Epithelial cell of proximal tubule (primary cell): ENCODE measurements at places on chromosomes 3 and 15. TPM values are rescaled to one million over a fixed set of nuclear protein-coding genes. Genes with fewer than 3 reads are reported as not detected.

SLC15A2 gene
- 0.22 and 0.40 TPM in 2 replicates for total RNA-seq

GRM7 gene
- not detected in 2 replicates for total RNA-seq

DNA sequence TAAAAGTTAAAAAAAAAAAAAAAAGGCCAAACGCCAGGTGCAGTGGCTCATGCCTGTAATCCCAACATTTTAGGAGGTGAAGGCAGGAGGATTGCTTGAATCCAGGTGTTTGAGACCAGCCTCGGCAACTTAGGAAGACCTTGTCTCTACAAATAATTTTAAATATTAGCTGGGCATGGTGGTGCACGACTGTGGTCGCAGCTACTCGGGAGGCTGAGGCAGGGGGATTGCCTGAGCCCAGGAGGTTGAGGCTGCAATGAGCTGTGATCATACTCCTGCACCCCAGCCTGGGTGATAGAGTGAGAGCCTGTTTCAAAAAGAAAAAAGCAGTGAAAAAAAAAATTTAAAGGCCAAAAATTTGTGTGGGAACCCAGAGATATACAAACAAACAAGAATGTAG, 2.7 kb upstream of the DLEC1 start:
- no peak for DNase-seq

DNA sequence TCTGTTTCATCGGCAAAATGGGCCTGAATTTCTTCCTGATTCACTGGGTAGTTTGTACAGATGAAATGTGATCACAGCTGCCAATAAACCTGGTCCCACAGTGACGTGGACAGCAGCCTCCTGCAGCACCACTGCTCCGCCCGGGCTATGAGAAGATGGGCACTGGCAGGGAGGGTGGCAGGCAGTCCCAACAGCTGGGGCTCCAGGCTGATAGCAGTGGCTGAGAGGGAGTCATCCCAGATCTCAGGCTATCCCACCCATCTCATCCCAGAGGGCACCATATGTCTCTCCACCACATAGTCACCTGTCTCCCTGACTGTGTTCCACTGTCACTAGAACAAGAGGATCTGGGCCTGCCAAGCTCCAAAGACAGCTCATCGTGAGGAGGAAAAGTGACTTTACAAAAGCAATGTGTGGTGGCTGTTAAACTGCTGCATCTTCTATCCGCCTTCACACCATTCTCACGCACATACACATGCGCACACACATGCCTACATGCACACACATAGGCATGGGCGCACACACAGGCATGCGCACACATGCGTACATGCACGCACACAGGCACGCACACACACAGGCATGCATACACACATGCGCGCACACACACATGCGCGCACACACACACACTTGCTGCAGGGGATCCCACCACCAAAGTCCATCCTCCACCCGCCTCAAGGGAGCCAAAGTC, 46.2 kb downstream of the RGMA start:
- DNase-seq = no peak

GRCh38 chr3:135784557-135784956, 181.0 kb upstream of the PPP2R3A start:
- DNase-seq = no peak

DNA sequence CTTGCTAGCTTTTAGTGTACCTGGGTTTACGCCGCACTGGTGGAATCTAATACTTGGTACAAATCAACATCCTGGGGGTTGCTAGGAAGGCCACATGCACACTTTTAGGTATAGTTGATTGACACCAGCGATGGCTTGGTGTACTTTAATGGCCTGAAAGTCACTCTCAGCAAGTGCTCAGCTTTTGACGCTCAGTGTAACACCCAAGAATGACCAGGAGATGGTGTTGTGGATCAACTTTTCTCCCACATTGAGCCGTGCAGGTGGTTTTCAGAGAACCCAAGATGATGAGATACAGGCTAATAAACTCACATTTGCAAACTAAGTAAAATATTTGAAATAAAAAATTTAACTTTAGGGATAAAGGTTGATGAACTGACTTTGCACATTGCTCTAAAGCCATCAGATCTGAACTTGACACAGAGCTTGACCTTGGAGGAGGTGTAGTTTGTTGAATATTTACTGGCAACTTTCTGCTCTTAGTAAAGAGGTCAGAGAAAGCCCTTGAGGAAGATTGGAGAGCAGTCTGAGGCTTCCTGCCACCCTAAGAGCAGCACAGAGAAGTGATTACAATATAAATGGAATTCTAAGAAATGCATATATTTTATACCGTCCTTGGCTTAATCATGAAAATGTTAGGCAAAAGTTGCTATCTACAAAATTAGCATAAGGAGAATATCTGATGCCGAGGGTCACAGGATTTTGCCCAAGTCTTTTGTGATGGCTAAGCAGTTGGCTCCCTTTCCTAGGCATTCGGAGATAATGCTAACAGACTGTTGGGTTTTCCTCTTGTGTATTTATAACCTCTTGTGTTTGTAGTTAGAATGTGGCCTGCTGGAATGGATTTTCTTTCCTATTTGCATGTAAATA, 143.4 kb upstream of the RASGRP1 start:
- DNase-seq = no peak

DNA sequence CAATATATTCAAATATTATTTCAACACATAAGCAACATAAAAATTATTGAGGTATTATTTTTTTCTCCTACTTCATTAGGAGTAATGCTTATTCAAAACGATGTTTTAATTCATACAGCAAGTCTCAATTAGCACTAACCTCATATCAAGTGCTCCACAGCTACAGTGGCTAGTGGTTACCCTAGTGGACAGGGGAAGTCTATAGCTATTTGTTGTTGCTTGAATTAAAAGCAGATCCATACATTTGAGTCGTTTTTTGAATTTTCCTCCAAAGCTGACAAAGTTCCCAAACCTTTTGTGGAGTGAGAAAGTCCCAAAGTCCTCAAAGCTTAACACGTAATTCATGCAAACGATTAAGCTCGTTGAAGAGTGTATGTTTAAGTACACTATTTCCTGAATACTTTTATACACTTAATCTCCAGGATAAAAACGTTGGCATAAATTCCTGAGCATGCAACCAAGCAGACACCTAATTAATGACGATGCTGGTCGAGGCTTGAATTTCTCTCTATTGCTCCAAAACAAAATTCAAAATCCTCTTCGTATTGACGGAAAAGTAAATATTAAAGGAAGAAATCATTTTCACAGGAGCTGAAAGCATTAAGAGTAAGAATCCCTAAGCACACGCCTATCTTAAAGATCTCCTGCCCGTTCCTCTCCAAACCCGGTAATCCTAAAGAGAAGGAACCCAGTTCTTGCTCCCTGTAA, 985 bp downstream of the VPS13C start:
- DNase-seq = no peak

DNA sequence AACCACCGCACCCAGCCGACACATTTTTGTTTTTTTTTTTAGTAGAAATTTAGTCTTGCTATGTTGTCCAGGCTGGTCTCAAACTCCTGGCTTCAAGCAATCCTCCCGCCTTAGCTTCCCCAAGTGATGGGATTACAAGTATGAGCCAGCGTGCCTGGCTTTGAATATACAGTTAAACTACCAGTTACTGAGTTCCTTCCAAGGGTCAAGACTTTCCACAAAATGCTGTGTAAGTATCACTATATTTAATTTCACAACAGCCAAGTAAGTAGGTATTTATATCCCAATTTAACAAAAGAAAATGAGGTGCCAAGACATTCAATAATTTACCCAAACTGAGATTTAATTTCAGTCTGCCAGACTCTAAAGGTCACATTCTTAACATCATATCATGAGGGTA, 181.3 kb upstream of the TMC3 start:
- no peak for DNase-seq

DNA sequence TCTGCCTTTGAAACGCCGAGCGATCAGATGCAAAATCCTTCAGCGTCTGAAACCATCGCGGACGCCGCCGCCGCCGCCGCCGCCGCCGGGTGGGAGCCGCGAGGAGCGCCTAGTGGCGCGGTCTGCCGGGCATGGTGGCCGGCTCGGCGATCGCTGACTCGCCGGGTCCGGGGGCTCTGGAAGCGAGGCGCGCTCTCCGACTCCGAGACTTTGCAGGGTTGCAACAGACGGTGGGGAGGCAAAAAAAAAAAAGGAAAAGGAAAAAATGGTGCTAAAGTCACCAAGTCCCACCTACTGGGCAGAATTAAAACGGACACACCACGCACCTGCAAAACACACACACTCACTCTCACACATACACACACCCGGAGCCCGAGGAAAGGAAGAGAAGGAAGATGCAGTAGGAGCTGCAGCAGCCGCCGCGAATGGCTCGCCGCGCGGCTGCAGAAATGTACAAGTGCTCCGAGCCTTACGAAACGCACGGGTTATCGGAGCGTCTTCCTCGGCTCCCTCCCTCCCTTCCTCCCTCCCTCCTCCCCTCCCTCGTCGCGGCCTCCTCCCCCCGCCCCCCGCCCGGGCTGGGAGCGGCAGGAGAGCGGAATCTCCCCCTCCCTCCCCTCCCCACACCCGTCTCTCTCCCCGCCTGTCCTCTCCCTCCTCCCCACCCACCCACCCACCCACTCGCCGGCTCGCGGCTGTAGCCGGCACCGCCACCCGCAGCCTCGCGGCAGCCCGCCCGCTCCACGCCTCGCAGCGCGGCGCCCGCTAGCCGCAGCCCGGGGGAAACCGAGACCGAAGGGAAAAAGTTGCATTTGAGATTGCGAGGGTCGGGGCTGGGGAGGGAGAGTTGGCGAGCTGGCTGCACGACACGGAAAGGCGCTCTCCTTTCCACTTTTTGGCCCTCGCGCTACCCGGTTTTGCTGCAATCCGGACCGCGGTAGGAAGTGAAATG, at the start of gene NTRK3:
Gene NTRK3, minus strand, starts transcription at position 461 of the 952 bp plus-strand sequence. CDS start 586 bp downstream, outside the sequence.
- DNase-seq = no peak

DNA sequence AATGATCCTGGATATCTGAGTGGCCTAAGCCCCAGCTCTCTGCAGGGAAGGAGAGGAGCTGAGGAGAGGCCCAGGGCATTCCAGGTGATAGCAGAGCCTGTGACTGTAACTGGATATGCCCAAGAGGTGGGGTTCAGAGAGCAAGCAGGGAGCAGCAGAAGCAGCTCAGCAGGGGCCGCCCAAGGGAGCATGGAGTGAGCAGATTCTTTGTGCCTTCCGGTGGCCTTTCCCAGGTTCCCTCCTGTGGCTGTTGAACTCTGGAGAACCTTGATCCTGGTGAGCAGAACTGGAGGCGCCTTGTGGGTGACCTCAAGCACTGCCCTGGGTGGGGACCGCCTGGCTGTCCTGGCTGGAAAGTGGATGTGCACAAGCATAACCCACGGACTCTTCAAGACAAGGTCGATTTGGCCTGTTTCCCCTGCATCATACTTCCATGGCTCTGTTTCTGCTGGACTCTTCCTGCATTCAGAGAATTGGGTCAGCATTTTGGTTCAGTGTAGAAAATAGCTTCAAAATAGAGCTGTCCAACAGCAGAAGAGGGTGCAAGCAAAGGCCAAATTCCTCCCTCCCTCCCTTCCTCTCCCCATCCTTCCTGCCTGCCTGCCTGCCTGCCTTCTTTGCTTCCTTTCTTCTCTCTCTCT, 76.1 kb downstream of the ARNT2 start:
- no peak for DNase-seq

SI gene
- not detected in 2 replicates for total RNA-seq

IVD gene
- total RNA-seq = 34.4 and 41.2 TPM in 2 replicates

IREB2 gene
- total RNA-seq = 13.0 and 25.0 TPM in 2 replicates

- no peak for DNase-seq
Observed at GRCh38 chr15:98875309-98875708, 132.3 kb downstream of the PGPEP1L start.

RAB8B gene
- 20.9 and 27.0 TPM in 2 replicates for total RNA-seq

GRCh38 chr3:184133840-184134745, 1.1 kb upstream of the EIF2B5 start:
- DNase-seq = no peak

MYO5A gene
- total RNA-seq = 11.8 and 15.7 TPM in 2 replicates

CFAP20DC gene
- total RNA-seq = 4.9 and 5.1 TPM in 2 replicates
